Urinary bladder (tissue), 4 donors: ENCODE measurements at places on chromosomes 6 and 20. TPM values are rescaled to one million over a fixed set of nuclear protein-coding genes. Genes with fewer than 3 reads are reported as not detected.

PACRG gene
- total RNA-seq, result 5.6 TPM

BICRAL gene
- 16.2 TPM for total RNA-seq

GRCh38 chr20:56865055-56865454 lies 235.9 kb downstream of the TFAP2C start:
- no peak for DNase-seq

DNA sequence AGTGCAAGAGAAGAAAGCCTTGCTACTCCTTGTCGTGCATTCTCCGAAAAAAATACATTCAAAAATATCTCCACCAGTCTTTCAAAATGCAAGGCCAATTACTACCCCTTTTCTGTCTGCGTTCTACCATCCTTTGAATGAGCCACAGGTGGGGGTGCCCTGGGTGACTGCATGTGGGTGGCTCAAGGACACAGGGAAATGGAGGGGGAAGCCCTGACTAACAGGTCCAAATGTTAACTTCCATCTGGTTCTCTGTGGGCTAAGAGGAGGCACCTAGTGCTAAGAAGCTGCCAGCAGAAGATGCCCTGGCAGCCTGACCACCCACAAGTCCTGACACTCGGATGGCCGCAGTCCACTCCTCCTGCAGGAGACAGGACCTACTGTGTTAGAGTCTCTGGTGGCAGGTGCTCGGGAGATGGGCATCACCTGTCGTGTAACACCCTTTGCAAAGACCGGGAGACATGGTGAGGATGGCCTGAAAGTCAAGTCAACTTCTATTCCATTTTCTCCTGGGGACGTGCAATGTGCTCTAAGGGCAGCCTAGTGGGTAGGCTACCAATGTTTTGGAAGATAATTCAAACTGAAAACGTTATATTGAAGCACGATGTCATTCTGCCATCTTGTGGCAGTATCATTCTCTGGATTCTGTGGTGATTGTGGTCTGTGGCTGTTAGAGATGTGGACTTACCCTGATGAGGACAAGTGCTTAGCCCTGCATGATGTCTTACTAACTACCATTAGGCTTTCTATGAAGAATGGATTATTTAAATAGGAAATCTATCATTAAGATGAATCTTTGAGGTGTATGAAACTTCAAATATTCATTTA lies 27.4 kb upstream of the IGF2R start:
- no peak for DNase-seq

NKAPL gene
- total RNA-seq, result 0.90 TPM

GRCh38 chr6:13985663-13986325 lies 61.0 kb downstream of the RNF182 start:
- no peak for DNase-seq

GRCh38 chr6:167858086-167858591 lies 31.4 kb downstream of the AFDN start:
- no peak for DNase-seq

DNA sequence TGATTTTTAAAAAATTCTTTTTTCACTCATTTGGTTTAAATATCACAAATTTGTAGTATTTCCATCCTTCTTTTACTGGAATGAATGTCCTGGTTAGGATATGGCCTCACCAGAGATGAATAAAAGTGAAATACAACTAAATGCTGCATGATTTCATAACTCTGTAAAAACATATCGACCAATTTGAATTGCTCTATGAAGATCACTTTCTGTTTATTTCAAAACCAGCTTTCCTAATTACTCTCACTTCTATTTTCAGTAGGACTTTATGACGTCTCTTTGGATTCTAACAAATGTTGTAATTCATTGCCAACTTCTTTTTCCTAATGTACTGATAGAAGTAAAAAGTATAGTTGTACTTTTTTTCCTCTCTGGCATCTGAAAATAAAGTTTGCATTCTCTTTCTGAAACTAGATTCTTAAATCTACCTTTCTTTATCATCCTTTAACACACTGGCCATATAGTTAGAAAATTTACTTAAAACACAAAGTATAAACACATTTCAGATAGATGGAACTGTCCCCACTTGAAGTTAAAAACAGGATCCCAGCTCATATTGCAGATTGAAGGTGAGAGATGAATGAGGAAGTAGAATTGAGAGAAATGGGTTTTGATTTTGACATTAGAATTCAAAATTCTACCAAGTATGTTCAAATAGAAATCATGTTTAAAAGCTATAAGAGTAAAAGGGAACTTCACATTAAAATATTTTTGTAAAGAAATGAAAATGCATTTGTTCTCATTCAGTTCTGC lies 40.3 kb upstream of the IL20RA start:
- DNase-seq, result no peak

DNA sequence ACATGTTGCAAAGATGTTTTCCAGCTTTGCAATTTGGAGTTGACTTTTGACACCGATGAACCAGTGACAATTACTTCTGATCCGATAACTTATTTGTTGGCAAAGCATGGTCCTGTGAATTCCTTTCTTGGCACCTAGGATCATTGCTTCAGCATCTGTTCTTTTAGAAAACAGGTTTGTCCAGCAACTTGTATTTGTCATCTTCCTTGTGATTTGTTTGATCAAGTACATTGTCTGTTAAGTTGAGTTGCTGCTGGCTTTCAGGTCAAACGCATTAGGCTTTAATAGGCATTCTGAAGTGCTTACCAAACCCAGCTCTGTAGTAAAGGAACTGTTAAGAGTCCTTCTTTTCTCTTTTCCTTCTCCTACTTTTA lies 192.4 kb upstream of the ZNF217 start:
- DNase-seq, result no peak

C6orf163 gene
- 17.1 TPM for total RNA-seq

OLIG3 gene
- not detected for total RNA-seq

DNA sequence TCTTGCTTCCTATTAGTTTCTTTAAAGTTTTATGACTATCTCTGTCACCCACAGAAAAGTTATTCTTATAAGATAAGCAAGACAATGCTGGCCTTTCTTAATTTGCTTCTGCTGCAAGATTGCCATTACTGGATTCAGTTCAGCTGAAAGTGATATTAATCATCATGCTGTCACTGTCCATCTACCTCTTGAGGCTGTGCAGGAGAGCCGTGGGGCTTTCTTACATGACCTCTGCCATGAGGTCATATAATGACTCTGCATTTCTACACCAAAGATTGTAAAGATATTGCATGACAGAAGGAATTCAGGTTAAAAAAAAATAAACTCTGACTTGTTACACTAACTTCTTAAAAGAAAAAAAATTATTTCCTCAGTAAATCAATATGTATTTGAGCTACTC lies 106.9 kb downstream of the TRDN start:
- no peak for DNase-seq

- DNase-seq, result no peak
Observed at GRCh38 chr6:168598251-168599117, 157.5 kb downstream of the SMOC2 start.

- no peak for DNase-seq
Observed at GRCh38 chr6:72651174-72651573, 29.3 kb downstream of the KCNQ5 start.

DYNLT2 gene
- total RNA-seq, result 2.4 TPM

DZANK1 gene
- 3.1 TPM for total RNA-seq

DNA sequence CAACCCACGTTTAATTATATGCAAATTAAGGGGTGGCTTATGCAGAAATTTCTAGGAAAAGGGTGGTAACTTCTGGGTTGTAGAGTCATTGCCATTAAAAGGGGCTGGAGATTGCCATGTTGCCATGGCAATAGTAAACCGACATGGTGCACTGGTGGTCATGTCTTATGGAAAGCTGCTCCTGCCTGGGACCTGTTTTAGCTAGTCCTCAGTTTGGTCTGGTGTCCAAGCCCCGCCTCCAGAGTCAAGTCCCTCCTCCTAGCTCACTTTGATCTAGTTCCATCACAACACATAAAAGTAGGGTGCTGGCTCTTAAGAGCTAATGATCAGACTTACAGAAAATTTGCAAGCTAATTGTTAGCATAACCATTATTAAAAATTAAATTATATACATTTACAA lies 5.3 kb downstream of the SLC22A2 start:
- DNase-seq, result no peak

DNA sequence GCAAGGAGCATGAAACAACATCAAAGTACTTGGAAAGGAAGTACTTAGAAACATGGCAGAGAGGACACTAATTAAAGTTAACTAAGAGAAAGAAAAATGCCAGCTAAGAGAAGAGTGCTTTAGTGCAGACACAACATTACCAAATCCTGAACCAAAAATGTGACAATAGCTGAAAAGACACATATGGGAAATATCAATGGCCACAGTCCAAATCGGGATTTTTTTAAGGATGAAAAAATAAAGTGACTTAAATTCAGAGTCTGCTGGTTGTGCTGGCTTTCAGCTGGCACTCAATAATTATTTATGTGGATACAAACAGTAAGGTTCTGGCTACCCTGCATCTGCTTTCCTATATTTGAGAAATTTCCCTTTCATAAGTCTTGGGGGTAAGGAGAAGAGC lies 12.6 kb upstream of the DST start:
- DNase-seq, result no peak

MUCL3 gene
- not detected for total RNA-seq

- no peak for DNase-seq
Observed at GRCh38 chr6:137099689-137100403, 55.1 kb upstream of the IL20RA start.

GNRH2 gene
- not detected for total RNA-seq

RFX6 gene
- not detected for total RNA-seq

PPP1R16B gene
- 5.6 TPM for total RNA-seq

DNA sequence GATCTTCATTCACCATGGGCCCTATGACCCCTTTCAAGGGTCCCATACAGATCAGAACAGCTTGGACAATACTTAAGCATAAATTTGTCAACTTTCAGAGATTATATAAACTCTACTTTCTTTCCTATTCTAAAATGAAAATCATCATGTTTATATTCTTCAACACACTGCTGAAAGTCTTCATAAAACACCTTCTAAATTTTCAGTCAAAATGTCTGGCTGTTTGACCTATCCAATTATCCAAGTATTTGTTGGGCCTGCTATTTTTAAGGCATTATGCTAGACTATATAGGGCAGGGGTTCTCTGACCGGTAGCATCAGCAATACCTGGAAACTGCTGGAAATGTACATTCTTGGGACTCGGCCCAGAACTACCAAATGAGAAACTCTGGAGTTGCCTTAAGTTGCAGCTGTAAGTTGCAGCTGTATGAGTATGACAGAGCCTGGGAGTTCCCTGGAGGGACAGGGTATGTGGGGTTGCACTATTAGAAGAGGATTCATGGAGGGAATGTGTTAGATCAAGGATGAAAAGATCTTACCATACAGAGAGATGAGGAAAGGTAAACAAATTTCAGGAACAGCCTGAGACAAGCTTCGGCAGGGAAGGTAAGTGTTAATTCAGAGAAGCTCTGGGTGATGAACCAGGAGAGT lies 293.0 kb downstream of the ADGB start:
- no peak for DNase-seq

GRCh38 chr6:126643352-126643751 lies 303.4 kb downstream of the CENPW start:
- no peak for DNase-seq

CHRNA4 gene
- 0.79 TPM for total RNA-seq

DNA sequence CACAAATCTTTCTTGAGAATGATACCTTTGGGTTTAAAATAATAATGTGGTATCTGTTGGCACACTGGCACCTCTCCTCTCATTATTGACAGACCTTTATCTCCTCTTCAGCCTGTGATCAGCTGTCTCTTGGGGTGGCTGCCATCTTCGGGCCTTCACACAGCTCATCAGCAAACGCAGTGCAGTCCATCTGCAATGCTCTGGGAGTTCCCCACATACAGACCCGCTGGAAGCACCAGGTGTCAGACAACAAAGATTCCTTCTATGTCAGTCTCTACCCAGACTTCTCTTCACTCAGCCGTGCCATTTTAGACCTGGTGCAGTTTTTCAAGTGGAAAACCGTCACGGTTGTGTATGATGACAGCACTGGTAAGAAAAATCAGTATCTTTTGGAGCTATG lies 232.8 kb downstream of the GRIK2 start:
- DNase-seq, result no peak

- DNase-seq, result no peak
Observed at GRCh38 chr6:124054034-124054433, 250.4 kb downstream of the NKAIN2 start.

GRCh38 chr6:93751969-93752368 lies 332.6 kb upstream of the EPHA7 start:
- DNase-seq, result no peak

CBLN4 gene
- total RNA-seq, result 11.7 TPM

QKI gene
- total RNA-seq, result 185 TPM

SLC4A11 gene
- 0.37 TPM for total RNA-seq

DNA sequence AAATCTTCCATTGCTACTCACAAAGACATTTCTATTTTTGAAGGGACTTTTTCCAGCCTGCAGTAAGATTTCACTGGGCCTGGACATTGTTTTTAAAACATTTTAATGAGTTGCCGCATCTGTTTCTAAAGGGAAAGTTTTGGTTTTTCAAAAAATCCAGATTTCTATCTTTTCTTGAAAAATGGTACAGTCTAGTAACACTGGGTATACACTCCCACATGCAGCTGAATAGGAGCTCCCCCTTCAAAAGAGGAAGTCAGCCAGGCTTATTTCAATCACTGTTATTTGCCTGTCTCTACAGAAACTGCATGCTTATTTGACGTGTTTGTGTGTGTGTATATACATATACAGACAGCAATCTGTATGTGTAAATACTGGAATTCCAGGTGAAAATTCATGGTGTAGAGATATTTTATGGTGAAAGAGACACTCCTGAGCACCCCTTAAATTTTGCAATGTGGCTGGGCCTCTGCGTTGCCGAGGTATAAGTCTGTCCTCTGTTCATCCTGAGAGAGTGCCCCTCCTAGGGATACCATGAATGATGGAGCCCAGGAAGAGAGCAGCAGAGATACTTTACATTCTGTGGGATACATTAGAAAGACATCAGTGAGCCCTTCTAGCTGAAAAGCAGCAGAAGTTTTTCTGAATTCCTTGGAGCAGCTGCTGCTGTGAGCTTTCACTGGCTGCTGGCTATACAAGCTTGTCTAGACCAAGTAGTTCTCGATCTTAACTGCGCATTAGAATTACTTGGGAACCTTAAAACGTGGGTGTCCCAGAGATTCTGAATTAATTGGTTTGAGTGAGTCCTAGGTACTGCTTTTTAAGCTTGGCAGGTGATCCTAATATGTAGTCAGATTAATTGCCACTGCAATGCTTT lies 12.0 kb upstream of the ABRACL start:
- no peak for DNase-seq

ATP6V1G2 gene
- 3.3 TPM for total RNA-seq

SLC32A1 gene
- total RNA-seq, result not detected

SPDEF gene
- total RNA-seq, result 0.16 TPM

DNA sequence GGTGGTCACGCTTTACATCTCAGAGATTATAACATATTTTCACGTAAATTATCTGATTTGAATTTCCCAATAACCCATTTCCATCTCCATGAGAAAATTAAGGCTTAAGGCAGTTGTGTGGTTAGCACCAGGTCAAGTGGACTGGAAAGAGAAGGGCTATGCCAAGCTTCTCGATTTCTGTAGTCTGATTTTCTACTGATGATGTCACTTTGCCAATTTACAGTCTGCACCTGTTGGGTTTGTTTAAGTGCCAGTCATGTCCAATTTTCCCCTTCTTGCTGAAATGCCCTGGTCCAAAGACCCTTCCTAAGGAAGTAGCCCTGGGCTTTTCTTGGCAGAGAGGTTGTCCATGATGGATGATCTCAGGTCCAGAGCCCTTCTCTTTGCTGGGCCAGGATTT lies 562.3 kb upstream of the BTBD3 start:
- no peak for DNase-seq
